Uterine smooth muscle cell (primary cell): ENCODE measurements at places on chromosomes 6 and 20. TPM values are rescaled to one million over a fixed set of nuclear protein-coding genes. Genes with fewer than 3 reads are reported as not detected.

ZNF334 gene
- total RNA-seq: 4.8 and 6.9 TPM in 2 replicates

CST2 gene
- not detected in 2 replicates for total RNA-seq

MAS1 gene
- not detected in 2 replicates for total RNA-seq

GRM4 gene
- under 0.01 TPM in 2 replicates for total RNA-seq

NR2E1 gene
- not detected in 2 replicates for total RNA-seq

BANF2 gene
- not detected in 2 replicates for total RNA-seq

HLA-DRB5 gene
- total RNA-seq: not detected in 2 replicates

MOXD1 gene
- total RNA-seq: 21.8 and 44.4 TPM in 2 replicates

CRNKL1 gene
- total RNA-seq: 31.5 and 36.0 TPM in 2 replicates

PPP1R14C gene
- total RNA-seq: 0.50 and 1.9 TPM in 2 replicates

DNMT3B gene
- 5.1 and 7.4 TPM in 2 replicates for total RNA-seq

GLP1R gene
- total RNA-seq: not detected in 2 replicates

VWA7 gene
- 0.11 and 0.25 TPM in 2 replicates for total RNA-seq

CGA gene
- 0.77 TPM in 1 of 2 replicates, not detected in the other for total RNA-seq

ANGPT4 gene
- not detected in 2 replicates for total RNA-seq

SPATA25 gene
- total RNA-seq: 0.62 and 1.5 TPM in 2 replicates

LINC00237 gene
- total RNA-seq: not detected in 2 replicates

TUBB1 gene
- not detected in 2 replicates for total RNA-seq

SAMD3 gene
- 12.4 and 14.4 TPM in 2 replicates for total RNA-seq

RIN2 gene
- total RNA-seq: 54.7 and 58.7 TPM in 2 replicates

SCUBE3 gene
- total RNA-seq: 21.1 and 58.5 TPM in 2 replicates

BIRC7 gene
- not detected in 2 replicates for total RNA-seq

CST9L gene
- total RNA-seq: 0.11 TPM in 1 of 2 replicates, not detected in the other

MPIG6B gene
- not detected in 2 replicates for total RNA-seq

ILRUN gene
- 50.9 and 60.2 TPM in 2 replicates for total RNA-seq

MYCT1 gene
- under 0.01 and 0.11 TPM in 2 replicates for total RNA-seq

ZNF451 gene
- 72.7 and 77.7 TPM in 2 replicates for total RNA-seq

PEX7 gene
- 14.9 and 15.0 TPM in 2 replicates for total RNA-seq

GINM1 gene
- total RNA-seq: 39.7 and 68.0 TPM in 2 replicates

SIRPD gene
- not detected in 2 replicates for total RNA-seq

MYO6 gene
- total RNA-seq: 14.6 and 17.0 TPM in 2 replicates

MRAP2 gene
- total RNA-seq: 2.2 and 4.9 TPM in 2 replicates

GRM1 gene
- total RNA-seq: not detected in 2 replicates

C2 gene
- 0.77 and 2.0 TPM in 2 replicates for total RNA-seq

PLA2G7 gene
- total RNA-seq: not detected in 2 replicates
